Urothelium cell line (cell line): ENCODE measurements at places on chromosomes 2 and 18.

DNA sequence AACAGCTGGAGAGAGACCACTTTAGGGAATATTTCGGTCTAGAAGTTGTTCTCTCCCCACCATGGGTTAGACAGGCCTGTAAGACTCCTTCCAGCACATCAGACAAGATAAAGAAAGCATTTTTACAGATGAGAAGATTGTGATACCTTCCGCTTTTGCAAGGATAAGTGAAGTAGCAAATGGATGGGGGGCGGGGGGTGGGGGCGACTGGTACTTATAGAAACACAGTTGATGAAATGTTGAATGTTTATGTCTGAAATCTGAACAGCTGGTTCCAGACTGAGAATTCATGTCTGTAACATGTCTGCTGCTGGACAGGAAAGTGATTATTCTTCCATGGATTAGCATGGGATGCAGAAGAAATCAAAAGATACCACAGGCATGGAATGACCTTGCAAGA, 90.5 kb upstream of the FN1 start:
- no peak for DNase-seq

GRCh38 chr18:78738076-78738690, 241.4 kb upstream of the SALL3 start:
- no peak for DNase-seq

DNA sequence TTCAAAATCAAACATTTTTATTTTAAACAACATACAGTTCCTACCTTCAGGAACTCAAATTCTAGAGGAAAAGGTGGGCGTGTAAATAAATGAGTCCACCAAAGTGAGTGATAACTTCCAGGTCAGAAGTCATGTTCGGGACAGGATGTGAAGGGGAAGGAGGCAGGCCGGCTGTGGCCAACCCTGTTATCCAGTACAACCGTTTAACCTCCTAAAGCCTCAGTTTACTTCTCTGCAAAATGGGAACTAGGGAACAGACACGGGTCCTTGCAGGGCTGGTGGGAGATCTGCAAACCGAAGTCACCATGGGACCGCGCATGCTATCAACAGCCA, 373 bp downstream of the EIPR1 start:
- DNase-seq: peak; percentile 42

DNA sequence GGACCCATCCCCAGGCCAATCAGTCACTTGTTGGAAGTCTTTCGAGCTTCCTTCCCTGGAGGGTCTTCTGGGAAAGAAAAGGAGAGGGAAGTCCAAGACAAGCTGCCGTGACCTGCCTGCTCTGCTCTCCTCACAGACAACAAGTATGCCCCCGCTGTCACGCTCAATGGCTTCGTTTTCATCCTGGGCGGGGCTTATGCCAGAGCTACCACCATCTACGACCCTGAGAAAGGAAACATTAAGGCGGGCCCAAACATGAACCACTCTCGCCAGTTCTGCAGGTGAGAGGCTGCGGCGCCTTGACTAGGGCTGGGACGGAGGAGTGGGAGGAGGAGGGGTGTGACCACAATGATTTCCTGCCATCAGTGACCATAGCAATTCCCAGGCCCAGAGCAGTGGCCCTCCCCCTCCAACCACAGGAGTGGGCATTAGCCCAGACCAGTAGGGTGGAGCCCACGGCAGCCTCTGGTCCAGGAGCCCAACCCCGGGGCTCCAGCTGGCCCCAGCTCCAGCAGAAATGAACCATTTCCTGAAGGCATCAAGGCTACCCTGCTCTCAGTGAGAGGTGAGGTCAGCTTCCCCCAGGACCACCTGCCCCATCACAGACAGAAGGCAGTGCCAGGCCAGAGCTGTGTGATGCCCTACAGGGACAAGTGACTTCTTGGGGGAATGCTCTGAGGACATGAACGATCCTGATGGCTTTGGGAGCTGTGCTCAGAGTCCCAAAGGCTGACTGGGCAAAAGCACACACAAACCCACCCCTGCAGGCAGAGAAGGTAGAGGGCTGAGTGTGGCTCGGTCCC, 223.1 kb downstream of the ATAD2B start:
- DNase-seq: no peak

GRCh38 chr2:124959581-124959980, 934.5 kb downstream of the CNTNAP5 start:
- no peak for DNase-seq

GRCh38 chr2:120060088-120060623, 47.3 kb downstream of the EPB41L5 start:
- DNase-seq: no peak

DNA sequence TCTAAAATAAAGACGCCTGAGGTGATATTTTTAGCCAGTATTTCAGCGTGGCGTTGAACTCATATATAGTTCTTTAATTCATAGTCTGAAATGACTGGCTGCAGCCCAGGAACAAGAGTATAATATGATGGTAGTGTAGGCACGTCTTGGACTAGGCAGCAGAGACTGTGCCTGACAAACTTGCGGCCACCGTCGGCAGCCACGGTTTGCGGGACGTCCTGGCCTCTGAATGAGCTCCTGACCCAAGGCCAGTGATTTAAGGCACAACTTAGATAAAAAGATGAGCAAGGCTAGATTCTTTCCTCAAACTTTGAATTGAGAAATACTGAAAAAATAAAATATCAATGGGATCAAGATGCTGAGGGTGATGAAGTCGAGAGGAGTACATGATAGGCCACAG, 40.0 kb downstream of the MYO1B start:
- no peak for DNase-seq

- DNase-seq: peak; percentile 86
These were observed 7.6 kb upstream of the CHRNA1 start for GRCh38 chr2:174771631-174772471.

DNA sequence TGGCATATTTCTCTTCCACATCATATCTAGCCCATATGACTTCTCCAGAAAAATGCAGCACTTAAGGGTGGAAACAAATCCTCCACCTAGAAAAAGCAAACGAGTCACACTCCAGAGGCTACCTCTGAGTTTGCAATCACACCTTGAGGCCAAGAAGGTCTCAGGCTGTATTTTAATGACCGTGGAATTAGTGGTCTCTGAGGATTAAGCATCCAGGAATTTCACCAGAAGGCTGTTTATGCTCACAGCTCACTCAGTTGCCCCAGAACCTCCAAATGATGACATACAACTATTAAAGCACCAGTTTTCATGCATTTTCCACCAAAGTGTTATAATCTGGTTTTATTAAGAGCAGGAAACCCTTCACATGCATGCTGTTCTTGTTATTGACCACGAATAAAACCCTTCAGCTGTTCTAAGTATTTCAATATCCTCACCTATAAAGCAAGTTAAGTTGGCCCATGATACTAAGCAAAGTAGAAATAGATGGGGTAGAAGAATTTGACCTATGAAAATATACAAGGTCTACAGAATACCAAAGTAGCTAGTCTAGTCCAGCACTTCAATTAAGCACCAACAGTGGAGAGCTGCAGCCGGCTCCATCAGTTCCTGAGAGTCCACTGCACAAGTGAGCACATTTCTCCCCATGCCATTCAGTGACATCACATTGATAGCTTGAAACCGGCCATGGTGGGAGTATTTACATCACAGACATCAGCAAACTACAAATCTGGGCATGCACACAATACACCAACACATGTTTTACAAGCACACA, 39.5 kb upstream of the SLC14A1 start:
- DNase-seq: no peak

DNA sequence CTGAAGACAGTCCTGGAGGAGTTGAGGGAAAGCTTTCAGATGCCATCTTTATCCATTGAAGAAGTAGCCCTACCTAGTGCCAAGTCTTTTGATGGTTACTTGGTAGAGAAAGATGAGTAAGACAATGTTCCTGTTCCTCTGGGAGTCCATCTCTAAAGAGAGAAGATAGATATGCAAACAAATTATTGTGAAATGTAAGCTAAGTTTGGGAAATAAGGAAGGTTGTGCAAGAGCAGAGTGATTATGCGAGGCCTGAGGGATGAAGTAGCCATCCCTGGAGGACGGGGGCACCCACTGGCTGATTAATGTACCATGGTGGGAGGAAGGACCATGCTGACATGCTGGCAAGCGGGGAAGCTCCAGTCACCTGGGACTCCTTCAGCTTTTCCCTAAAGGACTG, 994 bp upstream of the DTNA start:
- no peak for DNase-seq

GRCh38 chr2:45237850-45238542, 228.7 kb upstream of the SIX2 start:
- peak; percentile 93 for DNase-seq

DNA sequence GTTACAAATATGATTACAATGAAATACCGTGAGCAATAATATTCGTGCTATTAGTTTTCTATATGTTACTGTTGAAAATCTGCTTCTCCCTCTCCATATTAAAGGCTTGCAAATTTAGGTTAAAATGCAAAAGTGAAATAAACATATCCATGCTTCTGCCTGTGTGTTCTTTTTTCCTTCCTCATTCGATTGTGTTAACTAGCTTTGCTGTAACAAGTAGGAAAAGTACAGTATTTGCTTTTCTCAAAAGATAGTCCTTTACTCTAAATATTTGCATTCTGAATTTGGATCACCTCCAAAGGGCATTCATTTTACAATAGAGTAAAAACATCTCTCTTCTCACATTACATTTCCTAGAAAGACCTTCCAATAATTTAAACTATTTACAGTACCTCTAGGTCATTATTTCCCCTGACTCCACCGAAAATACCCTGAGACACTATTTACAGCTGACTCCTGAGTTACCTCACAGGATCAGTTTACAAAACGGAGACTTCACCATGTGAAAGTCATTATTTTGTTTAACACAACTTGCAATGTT, 835.0 kb upstream of the FANCL start:
- no peak for DNase-seq

DNA sequence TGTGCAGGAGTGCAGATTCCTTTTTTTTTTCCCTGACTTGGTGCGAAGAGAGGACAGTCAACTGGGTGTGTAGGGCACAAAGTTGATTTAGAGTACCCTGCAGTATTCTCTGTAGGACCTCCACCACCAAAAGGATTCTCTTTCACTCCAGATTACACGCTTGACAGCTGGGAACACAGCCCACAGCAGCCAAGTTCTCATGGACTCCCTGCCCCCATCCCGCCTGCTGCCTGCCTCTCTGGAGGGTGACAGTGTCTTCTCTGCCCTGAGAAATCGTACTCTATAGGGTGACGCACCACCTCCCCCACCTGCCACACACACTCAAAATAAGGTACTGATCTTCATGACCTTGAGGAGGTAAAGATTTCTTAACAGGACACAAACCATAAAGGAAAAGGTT, 26.6 kb upstream of the IHH start:
- no peak for DNase-seq
